Activated effector memory CD4-positive, alpha-beta T cell treated with anti-CD3 and anti-CD28 coated beads, Interleukin-2, amount 50 U/mL, for 16 hours (primary cell): ENCODE measurements at places on chromosomes 2 and 18.

GRCh38 chr2:67876176-67876575, 186.6 kb downstream of the C1D start:
- no peak for DNase-seq

GRCh38 chr18:22951823-22952222, 18.7 kb downstream of the RBBP8 start:
- no peak for DNase-seq

DNA sequence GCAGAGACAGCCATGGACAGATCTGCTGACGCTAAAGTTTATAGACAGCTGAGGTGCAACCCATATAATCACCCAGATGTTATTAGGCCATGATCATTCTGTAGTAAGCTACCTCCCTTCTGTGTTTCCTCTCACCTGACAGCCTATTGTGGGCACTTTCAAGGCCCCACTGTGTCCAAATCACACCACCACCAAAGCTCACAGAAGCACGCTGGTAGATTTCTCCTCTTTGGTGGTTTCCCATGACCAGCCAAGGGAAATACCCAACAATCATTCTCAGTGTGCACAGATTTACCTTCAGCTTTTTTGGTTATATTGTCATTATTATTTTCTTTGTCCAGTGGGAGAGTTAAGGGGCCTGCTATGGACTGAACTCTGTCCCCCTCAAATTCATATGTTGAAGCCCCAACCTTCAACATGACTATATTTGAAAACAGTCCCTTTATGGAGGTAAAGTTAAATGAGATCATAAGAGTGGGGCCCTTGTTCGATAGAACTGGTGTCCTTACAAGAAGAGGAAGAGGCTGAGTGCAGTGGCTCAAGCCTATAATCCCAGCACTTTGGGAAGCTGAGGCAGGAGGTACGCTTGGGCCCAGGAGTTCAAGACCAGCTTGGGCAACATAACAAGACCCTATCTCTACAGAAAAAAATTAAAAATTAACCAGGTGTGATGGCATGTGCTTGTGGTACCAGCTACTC, 74.0 kb upstream of the MSH6 start:
- no peak for DNase-seq

GRCh38 chr2:157672129-157672528, 43.5 kb upstream of the ACVR1C start:
- no peak for DNase-seq

DNA sequence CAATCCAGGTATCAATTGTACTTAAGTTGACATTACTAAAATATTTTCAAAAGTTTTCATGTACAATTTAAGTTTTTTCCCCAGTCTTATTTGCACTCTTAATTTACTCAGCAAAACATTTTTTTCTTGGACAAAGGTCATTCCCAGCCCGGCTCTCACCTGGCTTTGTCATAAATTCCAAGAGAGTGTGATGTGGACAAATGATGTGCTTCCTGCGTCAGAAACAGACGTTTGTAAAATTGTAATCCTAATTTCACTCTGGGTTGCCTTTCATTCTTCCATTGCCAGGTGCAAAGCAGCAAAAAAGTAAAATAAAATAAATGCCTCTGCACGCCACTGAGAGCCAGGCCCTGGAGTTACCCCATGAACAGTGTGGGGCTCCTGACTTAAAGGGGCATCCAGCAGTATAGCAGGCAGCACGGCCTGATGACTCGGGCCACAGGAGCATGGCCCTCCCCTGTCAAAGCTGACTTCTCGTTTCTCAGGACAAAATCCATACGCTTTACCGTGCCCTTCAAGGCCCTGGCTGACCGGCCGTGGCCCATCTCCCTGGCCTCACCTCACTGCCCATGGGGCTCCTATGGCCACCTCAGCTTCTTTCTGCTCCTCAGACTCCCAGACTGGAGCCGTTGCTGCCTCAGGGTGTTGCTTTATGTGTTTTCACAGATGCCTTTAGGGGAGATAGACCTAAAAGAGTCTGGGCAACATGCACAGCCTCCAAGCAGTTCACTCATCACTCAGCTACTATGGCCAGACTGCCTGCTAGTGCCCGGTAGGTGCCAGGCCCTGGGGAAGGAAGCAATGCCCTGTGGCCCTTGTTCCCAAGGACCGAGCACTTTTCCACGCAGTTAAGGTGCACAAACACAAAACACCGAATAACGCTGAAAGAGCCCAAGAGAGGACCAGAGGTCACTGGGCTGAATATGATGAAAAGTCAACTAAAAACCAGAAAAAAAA, 7.6 kb upstream of the TMEM185B start:
- no peak for DNase-seq

GRCh38 chr2:121356058-121356640, 71.1 kb upstream of the TFCP2L1 start:
- DNase-seq: no peak

DNA sequence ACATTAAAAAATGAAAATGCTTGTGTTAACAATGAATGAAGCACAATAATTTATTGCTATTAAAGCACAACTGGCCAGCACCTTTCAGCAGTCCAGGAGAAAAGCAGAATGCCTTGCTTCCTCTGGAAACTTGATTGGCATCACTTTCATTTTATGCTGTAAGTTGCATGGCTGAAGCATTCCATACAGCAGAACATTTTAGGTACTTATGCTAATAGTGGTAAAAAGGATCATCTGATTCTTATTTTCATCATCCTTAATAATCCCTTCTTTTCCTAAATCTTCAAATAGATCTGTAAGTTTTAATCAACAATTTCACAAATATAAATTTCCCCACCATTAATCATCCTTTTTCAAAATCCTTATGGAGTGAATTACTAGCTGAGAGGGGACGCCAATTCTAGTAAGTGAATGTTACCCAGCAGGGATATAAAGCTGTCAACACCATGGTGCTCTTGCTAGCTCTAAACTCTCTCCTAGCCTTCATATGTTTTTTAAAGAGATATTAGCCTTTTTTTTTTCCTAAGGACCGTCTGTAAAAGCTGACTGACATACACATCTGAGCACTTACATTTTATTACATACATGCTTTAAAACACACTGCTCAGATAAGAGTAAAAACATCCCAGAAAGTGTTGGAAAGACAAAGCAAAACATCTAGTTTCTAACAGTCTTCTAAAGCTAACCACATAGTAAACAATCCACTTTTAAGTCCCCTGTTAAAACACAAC, 5.3 kb downstream of the SATB2 start:
- no peak for DNase-seq

- no peak for DNase-seq
Observed at GRCh38 chr2:23449413-23449812, 64.4 kb downstream of the KLHL29 start.

DNA sequence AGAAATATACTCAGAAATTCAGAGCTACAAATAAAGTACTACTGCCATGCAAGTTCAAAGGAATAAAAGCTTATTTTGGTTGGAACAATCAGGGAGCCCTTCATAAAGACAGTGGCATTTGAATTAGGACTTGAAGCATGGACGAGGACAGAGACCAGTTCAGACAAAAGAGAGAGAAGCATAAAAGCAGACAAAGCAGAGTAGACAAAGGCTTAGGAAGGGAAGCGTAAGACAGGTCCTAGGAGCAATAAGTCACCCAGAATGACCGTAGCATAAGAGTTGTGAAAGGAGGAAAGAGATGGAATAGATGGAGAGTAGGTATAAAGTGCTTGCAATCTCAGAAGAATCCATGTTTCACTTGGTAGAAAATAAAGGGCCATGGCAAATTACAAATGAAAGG, 14.0 kb downstream of the PDE1A start:
- no peak for DNase-seq

DNA sequence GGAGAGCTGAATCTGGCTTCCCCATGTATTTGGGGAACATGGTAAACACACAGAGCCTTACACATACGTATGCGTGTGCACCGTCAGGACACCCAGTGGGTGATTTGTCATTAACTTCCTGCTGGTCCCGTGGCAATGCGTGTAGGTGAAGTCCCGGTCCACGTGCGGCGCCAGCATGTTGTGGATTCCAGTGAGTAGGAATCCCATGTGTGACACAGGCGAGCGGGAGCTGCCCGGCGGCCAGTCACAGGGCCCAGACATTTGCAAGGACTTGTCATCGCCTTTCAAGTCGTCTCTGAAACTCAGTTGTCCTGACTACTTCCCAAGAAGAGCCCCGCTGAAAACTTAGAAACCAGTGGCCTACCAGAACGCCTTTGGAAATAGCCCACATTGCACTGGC, 102.0 kb downstream of the RNF144A start:
- DNase-seq: no peak

DNA sequence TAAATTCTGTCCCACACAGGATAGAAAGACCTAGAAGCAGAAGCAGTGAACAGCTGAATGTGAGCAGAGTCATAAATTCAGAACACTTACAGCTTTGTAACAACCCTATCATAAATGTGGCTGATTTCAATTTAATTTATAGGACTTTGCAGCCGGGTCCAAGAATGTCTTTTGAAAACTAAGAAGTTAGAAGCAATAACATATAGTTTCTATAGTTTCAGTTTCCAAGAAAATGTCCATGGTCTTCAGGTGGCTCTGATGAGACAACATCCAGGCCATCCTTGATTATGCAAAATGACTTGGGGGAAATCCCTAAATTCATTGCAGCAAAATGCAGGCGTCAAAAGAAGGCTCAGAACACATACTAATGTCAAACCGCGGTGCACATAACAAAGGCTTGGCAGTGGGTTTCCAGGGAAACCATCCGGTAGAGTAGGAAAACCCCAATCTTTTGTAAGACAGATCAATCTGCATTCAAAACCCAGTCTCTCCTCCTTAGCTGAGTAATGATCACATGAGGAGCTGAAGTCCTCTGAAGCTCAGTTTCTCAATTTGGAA, 442.2 kb upstream of the ID2 start:
- no peak for DNase-seq

GRCh38 chr2:27887830-27888229, 2.4 kb downstream of the RBKS start:
- DNase-seq: no peak

DNA sequence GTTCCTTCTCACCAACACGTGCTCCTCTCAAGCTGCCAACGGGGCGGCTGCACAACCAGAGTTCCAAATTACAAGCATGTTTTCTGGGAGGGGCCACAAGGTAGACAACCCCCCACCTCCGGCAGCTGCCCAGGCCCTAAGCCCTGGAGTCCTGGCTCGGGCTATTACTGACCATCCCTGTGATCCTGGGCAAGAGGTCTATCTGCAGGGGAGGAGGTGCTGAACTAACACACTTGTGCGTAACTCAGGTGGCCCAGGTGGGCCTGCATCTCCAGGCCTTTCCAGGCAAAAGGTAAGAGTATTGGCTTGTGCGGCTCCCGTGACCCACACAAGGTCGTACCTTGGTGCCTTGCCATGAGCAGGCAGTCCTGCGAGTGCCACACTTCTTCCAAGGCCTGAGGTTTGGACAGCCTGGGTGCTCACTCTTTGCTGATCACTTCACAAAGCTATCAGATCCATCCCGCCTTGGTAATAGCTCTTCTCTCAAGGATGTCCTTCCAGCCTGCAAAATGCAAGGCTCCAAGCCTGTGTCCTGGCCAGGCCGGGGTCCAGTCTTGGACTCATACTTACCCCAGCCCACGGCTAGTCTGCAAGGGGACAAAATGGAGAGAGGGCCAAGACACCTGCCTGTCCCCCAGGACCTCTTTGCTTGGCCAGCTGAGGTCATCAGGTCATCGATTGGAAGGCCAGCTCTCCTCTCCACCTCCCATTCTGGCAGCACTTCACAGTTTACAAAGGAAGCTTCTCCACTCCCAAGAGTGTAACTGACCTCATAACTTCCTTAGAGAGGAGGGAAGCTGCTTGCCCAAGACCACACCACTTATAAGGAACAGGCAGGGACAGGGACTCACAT, 33.9 kb downstream of the ADRA2B start:
- DNase-seq: peak; percentile 27

GRCh38 chr2:162256591-162256991, 13.3 kb upstream of the FAP start:
- DNase-seq: no peak

- no peak for DNase-seq
Observed at GRCh38 chr18:10160251-10160650, 246.4 kb downstream of the VAPA start.

GRCh38 chr2:206296128-206296527, 21.7 kb downstream of the ZDBF2 start:
- DNase-seq: no peak

GRCh38 chr18:56505293-56505692, 133.1 kb downstream of the TXNL1 start:
- no peak for DNase-seq

DNA sequence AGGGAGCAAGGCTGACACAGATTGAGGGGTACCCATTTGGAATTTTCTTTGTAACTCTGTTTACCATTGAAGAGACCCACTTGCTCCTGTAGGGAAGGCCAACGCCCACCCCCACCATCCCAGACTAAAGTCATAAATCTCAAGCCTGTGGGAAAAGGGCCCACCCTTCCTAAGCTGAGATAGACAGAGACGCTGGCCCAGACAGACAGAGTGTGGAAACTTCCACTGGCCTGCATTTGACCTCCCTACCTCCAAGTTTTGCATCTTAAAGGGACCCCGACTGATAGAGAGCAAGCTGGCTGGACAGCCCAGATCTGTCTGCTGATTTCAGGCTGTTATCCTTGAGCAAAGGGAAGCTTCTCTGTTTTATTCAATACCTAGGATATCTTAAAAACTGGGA, 48.2 kb upstream of the SLC14A2 start:
- DNase-seq: no peak

DNA sequence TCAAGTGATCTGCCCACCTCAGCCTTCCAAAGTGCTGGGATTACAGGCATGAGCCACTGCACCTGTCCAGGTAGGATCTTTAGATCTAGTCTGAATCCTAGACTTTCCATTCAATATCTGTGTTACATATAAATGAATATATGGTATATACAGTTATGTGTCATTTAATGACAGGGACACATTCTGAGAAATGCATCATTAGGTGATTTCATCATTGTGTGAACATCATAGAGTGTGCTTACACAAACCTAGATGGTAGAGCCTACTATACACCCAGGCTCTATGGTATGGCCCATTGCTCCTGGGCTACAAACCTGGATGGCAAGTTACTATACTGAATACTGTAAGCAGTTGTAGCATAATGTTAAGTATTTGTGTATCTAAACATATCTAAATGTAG, 15.5 kb upstream of the MGAT4A start:
- DNase-seq: no peak

DNA sequence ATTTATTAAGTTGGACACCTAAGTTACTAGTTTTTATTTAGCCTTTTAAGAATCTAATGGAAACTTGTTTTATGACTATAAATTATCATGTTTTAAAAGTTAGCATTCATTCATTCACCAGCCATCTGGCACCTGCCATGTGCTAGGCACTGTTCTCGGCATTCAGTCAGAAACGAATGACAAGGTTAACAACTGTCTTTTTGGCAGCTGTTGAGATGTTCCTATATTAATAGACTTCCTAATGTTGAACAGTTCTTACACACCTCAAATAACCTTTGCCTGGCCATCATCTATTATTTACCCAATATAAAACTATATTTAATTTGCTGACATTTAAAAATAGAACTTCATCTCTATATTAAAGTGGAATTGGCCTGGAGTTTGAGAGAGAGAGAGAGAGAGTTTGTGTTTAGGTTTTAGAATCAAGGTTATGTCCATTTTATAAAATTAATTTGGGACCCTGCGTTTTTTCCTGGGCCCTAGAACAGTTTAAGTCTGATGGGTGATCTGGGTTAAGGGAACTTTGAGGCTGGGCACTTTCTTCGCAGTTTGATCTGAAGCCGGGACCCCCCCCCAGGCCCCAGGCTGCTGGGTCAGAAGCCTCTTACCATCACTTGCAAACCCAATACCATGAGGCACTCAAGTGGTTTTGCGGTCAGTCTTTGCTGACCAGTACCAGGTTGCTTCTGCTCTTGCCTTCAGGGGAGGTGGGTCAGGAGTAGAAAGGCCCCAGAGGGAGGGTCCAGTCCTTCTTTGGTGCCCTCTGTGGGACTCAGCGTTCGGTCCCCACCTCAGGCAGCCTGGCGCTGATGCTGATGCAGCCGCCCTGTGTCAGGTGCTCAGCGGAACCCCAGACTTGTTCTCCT, 48.3 kb upstream of the ASB1 start:
- DNase-seq: no peak

GRCh38 chr18:69795791-69796190, 151.9 kb downstream of the CD226 start:
- no peak for DNase-seq
